ENCODE measurements at places on chromosomes 16 and 17.

GRCh38 chr16:31107465-31107867 lies 720 bp upstream of the BCKDK start:
- DNase-seq, result no peak

DNA sequence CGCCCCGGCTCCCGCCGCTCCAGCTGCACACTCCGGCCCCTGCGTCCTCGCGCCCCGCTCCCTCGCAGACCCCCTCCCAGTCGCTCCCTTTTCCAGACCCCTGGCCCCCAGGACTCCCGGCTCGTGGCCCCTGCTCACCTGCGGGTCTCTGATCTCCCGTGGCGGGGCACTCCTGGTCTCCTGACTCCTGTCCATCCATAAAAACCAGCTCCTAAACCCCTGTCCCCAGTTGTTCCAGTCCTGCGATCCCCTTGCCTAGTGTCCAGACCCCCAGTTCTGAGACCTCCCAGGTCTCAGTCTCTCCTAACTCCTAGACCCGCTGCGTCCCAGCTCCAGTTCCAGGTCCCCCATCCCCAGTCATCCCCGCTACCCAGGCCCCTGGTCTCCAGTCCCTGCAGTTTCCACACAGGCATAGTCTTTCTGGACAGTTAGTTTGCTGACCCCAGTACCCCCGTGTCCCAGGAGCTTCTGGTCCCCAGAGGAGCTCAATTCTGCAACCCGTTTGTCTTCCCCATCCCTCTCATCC lies 379 bp downstream of the SNX29 start:
- no peak for DNase-seq

GRCh38 chr16:30027588-30028437 lies 3.3 kb downstream of the TLCD3B start:
- no peak for DNase-seq

GRCh38 chr16:57112403-57113041 lies 20.1 kb downstream of the CPNE2 start:
- DNase-seq, result no peak

DNA sequence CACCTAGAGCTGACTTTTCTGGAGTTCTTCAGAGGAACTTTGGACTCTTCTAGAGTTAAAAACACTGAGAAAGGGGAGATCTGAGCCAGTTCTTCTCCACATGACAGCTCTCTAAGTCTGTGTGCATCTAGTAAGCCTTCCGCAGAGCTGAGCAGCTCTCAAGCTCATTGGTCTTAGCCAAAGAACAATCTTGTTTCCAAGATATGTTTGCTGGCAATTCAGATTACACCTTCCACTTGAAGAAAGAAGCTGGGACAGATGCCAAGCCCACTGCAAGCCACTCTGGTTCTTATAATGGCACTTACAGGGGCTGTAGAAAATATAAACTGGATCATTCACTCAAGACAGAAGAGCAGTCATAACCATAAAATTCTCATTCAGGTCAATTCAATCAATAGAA lies 134.1 kb upstream of the TOX3 start:
- no peak for DNase-seq

GRCh38 chr16:5557966-5558365 lies 460.4 kb upstream of the EEF2KMT start:
- no peak for DNase-seq

GRCh38 chr16:56607109-56607618 lies 1.2 kb upstream of the MT2A start:
- peak; percentile 98 for DNase-seq

GRCh38 chr16:67151431-67152097 lies 766 bp upstream of the B3GNT9 start:
- DNase-seq, result no peak

DNA sequence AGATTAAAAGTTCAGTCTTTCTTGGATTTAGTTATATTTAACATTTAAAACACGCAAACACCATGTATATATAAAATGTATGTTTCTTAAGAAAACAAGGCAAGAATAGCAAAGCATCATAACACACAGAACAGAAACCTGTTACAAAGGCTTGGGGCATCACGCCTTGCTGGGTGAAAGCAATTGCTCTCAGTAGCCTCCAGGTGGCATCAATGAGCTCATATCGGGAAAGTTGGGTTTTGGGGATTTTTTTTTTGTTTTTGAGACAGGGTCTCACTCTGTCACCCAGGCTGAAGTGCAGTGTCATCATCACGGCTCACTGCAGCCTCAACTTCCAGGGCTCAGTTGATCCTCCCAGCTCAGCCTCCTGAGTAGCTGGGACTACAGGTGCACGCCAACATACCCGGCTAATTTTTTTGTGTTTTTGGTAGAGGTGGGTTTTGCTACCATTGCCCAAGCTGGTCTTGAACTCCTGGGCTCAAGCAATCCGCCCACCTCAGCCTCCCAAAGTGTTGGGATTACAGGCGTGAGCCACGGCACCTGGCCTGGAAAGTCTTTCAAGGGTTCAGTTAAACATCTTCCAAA lies 56.9 kb downstream of the CYB5D2 start:
- peak; percentile 51 for DNase-seq

GRCh38 chr17:42325026-42325425 lies 36.7 kb downstream of the STAT5A start:
- DNase-seq, result peak; percentile 95

DNA sequence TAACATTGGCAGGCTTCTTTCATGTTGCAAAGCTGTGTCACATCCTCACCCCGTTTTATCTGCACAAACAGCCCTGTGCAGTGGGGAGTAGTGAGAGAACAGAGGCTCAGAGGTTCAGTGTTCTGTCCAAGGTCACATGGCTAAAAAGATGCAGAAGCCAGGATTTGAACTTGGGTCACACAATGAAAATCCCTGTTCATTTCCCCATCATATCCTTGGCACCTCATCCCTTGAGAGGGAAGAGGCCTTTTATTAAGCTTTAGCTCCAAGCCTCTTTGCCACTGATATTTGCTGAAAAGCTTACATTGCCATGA lies 106.6 kb downstream of the AMFR start:
- DNase-seq, result no peak

GRCh38 chr17:40108970-40109824 lies 8.8 kb upstream of the NR1D1 start:
- no peak for DNase-seq

GRCh38 chr16:19295393-19295792 lies 9.9 kb downstream of the CLEC19A start:
- DNase-seq, result no peak

- DNase-seq, result no peak
Measured at GRCh38 chr17:7589891-7590691, at the start of gene SOX15. SOX15 (minus strand) TSS chr17:7590094; CDS start chr17:7589676, 418 bp downstream.

GRCh38 chr16:65319621-65320231 lies 197.9 kb upstream of the CDH11 start:
- DNase-seq, result no peak

DNA sequence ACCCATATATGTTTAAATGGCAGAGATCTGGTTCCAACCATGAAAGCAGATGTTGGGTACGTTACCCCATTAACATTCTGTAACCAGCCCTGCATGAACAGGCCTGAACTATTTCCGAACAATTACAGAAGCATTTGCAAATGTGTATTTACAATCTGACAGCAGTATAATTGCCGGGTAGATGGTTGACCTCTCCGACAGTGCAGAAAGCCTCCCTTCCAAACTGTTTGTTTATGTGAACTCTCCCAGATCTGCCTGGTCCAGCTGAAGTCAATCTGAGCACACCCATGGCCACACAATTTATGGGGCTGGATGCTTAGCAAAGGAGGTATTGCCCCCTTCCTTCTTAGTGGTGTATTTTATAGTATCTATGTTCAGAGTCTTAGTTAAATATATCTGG lies 21.8 kb downstream of the NUDT7 start:
- no peak for DNase-seq

Data from fibroblast of lung (primary cell).